ENCODE measurements at places on chromosomes 1 and 21.
A peak's percentile ranks its signal among the peaks of the same experiment; 100 is the strongest.

- no peak for DNase-seq
These were observed 15.8 kb downstream of the CDA start for GRCh38 chr1:20604678-20605077.

DNA sequence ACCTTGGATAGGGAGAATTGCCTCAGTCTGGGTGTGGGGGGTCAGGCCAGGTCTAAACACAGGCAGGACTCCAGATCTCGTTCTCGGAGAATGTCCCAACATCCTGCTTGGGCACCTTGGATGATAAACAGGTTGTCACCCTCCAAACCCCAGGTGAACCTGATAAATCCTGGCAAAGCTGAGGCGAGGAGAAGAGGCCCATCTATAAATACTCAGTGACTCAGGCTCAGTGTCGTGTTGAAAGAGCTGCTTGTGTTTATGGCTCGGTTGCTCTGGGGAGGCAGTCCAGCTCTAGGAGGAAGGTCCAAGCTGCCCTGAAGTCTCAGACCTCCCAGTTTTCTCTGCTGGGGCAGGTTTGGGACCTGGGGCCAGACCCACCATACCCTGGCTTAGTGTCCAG lies 15.8 kb upstream of the TRIM63 start:
- no peak for DNase-seq

GRCh38 chr21:22892740-22893139 lies 1894.5 kb downstream of the NCAM2 start:
- no peak for DNase-seq

GRCh38 chr1:32179193-32179442 lies 357 bp upstream of the TXLNA start:
- DNase-seq: no peak

GRCh38 chr1:177964336-177964735 lies 5.5 kb downstream of the SEC16B start:
- no peak for DNase-seq

- DNase-seq: no peak
These were observed 4.7 kb upstream of the TFF1 start for GRCh38 chr21:42370894-42371654.

DNA sequence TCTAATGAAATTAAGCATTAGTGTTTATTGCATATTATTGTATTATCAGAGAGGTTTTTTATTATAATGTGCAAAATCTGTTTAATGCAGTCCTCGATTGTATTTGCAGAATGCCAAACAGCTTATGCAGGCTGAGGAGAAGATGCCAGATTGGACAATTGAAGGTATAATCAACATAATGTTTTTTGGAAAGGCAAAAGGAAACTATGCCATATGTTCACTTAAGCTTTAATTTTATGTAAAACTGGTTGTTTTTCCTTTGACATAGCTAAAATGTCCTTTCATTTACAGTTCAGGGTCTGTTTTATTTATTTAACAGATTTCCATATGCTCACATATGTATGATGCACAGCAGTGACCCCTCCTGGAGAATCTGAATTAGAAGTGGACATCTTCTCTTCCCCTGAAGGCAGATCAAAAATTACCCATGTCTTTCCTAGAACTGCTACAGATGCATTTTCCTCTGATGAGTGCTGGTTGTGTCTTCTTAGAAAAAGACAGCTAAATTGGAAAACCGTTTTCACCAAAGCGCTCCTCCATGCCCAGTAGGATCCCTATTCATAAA lies 143.5 kb upstream of the USH2A start:
- no peak for DNase-seq

DNA sequence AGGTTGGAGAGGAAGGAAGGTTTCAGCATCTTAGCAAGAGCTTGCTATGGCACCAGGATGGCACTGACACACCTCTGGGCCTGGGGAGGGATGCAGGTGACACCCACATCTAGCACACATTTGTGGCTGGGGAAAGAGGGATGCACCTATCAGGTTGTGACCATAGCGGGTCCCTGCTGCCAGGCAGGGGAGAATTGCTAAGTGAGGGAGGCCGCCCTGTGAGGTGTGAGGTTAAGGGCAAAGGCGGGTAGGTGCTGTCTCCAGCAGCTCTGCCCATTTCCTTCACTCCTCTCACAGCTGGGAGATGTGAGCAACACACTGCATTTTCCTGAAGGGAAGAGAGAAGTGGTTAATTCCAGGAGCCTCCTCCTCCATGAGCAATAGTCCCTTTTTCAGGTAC lies 83.2 kb upstream of the TLR5 start:
- DNase-seq: no peak

DNA sequence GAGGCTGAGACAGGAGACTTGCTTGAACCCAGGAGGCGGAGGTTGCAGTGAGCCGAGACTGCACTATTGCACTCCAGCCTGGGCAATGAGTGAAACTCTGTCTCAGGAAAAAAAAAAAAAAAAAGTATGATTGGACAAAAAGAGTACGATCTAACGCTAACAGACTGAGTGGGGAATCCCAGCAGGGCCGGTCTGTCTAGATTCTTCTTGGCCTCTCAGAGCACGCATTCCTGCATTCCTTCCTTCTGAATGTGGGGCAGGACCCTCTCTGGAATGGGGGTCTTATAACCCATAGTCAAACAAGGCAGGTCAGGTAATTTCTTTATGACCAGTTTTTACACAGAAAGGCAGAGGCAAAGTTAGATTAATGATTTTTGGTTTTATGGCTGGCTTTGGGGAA lies 92.0 kb upstream of the PPM1J start:
- no peak for DNase-seq

DNA sequence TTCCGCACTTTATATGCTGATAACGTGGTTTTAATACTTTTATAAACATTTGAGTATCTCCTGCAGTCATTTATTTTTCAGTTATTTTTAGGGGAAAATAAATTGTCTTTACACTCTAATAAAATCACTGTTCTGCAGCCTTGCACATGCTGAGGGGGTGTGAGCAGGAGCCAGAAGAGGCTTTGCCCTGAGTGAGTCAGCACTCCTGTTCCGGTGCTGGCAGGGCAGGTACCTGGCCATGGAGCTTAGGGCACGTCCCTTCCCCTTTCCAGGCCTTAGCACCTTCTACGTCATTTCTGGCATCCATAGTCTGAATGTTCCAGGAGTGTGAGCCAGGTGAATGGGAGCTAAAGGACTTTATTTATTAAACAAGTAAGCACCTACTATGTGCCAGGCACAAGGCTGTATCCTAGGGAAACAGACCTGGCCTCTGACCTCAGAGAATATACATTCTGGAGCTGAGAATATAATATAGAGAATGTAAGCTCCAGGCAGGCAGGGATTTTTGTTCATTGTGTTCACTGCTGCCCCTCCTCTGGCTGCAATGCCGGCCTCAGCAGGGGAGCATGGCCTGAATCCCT lies 402.9 kb downstream of the PTPRU start:
- peak; percentile 13 for DNase-seq

GRCh38 chr21:42220138-42220701 lies 1.3 kb downstream of the ABCG1 start:
- peak; percentile 81 for DNase-seq

GRCh38 chr1:94641990-94642389 lies 100.4 kb upstream of the F3 start:
- no peak for DNase-seq

GRCh38 chr1:117892512-117892911 lies 36.9 kb downstream of the GDAP2 start:
- DNase-seq: no peak

DNA sequence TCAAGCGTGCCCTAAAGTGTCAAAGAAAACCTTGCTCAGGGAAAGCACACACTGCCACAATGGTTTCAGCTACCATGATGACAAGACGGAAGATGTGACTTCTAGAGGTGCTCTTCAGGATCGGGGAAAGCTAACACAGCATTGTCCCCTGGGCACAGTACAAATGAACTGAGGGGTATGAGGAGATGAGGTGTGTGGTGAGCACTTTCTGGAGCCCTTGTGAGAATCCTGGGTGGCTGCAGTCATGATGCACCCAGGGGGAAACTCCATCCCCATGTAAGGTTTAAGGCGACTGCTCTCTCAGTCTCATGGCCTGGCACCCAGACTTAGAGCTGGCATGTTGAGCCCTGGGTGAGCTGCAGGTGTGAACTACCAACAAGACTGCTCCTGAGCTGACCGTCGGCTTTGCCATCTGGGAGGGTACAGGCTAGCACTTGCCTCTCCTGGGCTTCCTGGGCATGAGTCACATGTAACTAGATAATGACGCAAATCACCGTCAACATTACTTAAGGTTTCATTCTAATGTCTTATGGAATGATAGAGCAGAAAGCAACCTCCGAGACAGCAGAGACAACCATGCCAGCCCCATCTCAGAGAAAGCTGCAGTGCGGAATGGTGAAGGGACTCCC lies 144.6 kb downstream of the CLIC6 start:
- DNase-seq: no peak

DNA sequence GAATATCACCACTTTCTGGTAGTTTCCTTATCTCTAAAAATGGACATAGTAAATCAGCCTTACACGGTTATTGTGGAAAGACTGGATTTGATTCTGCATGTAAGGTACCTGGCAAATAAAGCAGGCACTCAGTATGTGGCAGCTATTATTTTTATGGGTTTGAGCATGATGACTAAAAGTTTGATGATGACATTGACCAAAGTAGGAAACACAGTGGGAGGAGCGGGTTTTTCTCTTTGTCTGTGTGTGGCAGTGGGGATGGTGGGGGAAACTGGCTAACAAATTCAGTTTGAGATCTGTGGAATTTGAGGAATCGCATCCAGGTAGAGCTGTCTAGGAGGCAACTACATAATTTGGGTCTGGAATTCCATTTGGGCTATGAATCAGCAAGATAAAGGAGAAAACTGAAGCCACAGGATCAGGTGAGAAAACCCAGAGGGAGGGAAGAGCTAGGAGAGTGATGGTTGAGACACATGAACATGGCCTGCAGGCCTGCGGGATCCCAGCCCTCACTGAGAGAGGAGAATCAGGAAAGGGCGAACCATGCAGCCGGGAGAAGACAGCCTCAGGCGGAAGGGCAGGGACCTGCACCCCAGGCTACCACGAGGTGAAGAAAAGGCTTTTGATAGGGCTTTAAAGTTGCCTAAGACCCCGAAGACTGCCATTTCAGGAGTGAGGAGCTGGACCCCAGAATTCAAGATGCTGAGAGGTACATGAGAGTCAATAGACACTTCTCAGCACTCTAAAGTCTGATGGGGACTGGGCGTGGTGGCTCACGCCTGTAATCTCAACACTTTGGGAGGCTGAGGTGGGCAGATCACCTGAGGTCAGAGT lies 52.2 kb downstream of the MEF2D start:
- DNase-seq: no peak

DNA sequence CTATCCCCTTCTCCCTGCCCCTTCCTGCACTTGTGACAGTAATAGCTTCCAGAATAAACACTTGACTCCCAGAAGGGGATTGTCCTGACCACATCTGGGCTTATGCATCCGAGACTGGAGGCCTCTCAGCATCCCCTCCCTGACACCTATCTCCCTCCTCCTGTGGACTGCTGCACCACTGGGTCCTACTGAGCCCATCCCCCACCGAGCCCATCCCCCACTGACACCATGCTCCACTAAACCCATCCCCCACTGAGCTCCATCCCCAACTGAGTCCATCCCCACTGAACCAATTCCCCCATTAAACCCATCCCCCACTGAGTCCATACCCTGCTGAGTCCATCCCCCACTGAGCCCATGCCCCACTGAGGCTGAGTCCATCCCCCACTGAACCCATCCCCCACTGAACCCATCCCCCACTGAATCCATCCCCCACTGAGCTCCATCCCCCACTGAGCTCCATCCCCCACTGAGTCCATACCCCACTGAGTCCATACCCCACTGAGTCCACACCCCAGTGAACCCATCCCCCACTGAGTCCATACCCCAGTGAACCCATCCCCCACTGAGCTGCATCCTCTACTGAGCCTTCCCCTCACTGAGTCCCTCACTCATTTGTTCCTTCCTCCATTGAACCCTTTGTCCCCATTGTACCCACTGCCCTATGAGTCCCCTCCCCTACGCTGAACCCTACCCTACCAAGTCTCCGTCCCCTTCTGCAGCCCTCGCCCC lies 5.6 kb downstream of the PDZK1IP1 start:
- DNase-seq: no peak

DNA sequence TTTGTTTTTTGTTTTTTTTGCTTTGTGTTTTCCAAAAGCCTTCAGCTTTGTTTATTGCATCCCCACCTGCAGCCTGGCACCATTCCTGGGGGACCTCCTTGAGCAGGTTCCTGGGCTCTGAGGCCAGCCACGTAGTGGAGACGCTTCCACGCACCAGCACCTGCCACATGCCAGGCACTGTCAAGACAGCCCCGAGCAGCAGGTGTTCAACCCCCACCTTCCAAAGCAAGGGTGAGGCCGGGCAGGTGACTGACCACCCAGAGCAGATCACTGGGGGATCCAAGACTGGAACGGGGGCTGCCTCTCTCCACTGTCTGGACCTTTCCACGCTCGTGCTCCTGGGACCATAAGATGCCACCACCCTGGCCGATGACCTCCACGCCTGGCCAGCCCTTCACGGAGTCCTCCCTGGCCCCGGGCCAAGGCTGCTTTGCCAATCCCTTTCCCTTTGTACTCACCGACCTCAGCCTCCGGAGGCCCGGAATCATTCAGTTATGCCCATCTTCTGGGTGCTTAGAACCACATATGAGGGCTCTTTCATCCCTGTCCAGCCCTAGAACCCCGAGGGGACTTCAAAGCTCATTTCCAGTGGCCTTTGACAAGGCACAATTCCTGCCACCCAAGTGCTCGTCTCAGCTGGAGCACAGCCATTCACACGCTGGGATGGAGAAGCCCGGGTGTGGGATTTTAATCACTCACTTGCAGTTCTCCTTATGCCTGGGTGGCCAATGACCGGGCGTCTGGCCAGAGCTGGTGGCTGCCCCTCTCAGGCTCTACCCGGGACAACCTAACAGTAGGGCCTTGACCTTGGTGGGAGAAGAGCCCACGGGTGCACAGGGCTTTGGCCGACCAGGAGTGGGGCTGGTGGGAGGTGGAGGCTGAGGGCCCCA lies 330.8 kb downstream of the NPHP4 start:
- no peak for DNase-seq

- peak; percentile 32 for DNase-seq
These were observed 17.6 kb downstream of the RIT1 start for GRCh38 chr1:155893389-155894142.

DNA sequence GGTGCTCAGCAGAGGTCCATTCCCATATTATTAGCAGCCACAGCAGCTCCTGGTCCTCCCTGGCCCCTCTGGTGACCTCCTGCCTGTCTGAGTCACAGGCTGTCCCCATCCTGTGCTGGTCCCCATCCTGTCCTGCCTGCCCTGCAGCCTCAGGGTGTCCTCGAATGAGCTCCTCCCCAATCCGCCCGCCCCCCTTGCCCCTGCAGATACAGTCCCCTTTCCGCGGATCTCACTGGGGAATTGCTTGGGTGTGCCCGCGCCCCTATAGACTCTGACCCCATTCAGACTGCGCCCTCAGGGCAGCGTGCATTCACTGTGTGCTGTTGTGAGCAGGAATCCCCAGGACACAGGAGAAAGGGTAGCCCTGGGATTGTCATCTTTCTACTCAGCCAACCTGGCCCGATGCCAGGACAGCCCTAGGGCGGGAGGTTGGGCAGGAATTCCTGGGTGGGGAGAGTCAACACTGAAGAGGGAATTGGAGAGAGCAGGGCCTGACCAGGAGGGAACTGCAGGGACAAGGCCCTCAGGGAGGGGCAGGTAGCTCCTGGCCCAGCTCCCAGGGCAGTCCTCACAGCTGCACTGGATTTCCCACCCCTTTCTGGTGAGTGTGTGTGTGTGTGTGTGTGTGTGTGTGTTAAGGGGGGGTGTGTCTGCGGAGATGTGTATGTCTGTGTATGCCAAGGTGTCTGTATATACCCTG lies 1.1 kb upstream of the GUCA2A start:
- DNase-seq: no peak

- no peak for DNase-seq
These were observed 5.1 kb upstream of the FRRS1 start for GRCh38 chr1:99771513-99771918.
